ENCODE measurements at places on chromosomes 6 and 20.
A peak's percentile ranks its signal among the peaks of the same experiment; 100 is the strongest.

GRCh38 chr20:62760471-62760855 lies 35.8 kb upstream of the MRGBP start:
- no peak for DNase-seq

GRCh38 chr20:20136313-20136712 lies 84.0 kb downstream of the CFAP61 start:
- no peak for DNase-seq

DNA sequence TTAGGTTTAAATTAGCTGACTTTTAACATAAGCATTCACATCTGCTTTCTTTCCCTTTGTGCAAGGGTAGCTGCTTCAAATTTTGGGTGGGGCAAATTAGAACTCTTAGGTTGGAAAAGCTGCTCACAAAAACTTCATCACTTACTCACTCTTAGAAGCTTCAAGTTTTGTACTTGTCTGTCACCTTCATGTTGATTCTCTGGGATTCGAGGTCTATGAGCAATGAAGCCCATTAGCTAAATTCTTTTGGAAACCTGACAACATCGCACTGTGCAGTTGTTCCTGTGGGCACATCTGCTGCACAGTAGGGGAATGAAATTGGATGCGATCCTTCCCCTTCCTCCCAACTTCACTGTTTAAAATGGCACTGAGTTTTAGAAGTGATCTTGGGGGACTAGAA lies 156.1 kb downstream of the UBE3D start:
- no peak for DNase-seq

- DNase-seq, result no peak
Observed at GRCh38 chr6:130152908-130153510, 69.7 kb downstream of the SAMD3 start.

DNA sequence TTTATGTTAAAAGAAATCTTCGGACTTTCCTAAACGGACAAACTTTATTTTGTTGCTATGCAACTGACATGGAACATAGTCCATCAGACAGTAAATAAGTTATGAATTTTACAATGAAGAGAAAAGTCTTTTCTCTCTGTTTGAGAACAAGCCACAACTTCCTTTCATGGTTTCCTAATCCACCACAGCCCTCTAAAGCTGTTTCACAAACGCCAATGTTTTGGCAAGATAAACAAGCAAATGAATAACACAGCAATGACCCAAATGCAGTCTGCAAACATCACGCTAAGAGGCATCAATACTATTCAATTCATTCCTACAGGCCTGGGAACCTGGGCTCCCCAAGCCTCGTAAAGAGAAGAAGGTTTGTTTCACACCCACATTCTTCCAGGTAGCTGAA lies 60.4 kb downstream of the HAO1 start:
- DNase-seq, result no peak

DNA sequence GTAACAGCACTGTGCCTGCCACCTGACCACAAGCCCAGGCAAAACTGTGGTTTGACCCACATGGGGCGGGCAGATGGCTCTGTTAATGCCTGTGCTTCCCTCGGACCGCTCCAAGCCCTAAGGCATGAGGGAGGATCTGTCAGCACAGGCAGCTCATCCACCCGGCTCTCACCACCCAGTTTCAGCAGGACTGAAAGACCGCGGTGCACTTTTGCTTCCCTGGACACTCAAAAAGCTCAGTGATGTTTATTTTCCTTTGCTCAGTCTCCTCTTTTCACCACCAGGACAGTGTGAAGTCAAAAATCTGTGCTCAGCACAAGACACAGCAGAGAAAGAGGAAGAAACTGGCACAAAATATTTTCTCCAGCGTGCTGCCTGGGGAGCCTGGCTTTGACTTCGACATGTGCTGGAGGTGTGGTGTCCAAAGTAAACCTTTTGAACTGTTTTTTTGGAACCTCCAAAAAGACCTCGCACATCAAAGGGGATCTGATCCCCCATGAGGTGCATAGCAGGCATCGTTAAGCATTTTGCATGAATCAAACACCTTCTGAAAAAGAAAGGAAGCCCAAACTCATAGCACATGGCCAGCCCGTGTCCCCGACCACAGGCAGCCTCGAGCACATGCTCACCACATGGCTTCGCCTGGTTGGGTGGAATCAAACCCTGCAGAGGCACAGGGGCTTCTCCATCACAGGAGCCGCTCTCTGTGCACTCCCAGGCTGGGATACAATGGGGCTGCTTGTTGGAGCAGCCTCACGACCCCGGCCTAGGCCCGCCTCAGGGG lies 441.7 kb upstream of the JARID2 start:
- DNase-seq, result no peak

- DNase-seq, result peak; percentile 72
Observed at GRCh38 chr6:137705160-137706082, 161.6 kb upstream of the TNFAIP3 start.

DNA sequence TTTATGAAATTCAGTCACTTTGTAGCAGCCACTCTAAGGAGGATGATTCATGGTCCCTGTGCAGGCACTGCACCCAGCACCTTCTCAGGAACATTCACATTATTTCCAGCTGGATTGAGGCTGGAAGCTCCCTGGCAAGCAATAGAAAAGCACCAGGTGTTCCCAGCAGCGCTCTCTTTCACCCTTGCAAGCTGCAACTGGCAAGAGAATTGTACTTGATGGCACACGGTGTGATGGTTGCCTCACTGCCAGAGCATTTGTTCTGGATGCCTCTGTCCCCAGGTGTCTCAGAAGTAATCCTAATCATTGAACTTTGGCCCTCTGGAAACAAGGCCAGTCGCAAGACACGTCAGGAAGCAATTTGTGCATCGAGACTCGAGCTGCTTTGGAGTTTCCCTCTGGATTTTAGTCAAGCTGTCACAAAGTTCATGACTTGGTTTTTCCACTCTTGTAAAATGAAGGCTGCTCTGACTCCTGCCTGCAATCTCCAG lies 24.9 kb upstream of the PHACTR2 start:
- DNase-seq, result no peak

DNA sequence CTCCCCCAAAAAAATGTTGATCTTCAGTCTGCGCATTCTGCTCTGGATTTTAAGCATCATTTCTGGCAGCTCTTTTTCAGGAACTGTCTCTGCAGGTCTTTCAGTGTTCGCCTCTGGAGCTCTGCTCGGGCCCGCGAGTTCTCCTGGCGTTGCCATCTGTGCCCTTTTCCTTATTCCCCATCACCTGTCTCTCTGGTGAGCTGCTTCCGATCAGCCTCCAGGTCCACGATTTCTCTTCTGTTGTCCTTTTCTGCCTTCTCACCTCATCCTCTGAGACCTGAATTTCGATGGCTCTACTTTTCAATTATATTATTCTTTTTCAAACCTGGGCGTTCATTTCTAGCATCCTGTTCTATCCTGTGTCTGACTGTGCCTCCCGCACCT lies 590 bp upstream of the MAP1LC3A start:
- DNase-seq, result no peak

GRCh38 chr6:162681447-162681846 lies 46.1 kb downstream of the PRKN start:
- DNase-seq, result no peak

- peak; percentile 19 for DNase-seq
Observed at GRCh38 chr20:59573837-59574236, 30.5 kb upstream of the PHACTR3 start.

- DNase-seq, result no peak
Observed at GRCh38 chr6:55943329-55943728, 67.9 kb upstream of the BMP5 start.

DNA sequence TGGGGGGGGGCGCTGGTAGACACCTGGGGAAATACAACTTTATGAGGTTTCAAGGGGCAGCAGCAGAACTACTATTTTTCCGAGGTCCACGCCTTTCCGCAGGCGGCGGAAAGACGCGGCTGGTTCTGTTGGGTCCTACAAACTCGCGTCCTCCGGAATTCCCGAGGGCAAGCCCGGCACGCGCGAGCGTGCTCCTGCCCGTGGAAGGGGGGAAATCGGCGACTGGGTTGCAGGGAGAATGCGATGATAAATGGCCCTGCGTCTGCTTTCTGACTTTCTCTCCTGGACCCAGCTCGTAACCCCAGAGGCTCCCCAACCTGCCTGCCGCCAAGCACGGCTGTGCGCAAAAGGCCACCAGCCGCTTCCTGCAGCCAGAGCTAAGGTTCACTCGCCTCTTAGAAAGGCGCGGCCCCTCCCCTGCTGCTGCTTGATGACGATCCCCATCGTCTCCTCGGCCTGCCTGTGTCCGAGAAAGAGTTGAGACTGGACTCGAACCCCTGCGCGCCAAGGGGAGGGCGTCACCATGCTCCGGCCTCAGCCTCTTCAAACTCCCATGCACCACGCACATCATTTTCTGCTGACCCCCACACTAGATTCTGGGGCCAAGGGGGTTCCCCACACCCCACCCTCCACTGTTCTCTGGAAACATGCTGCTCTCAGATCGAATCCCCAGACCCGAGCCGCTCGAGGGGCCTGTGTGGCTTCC lies 6.7 kb downstream of the FOXA2 start:
- DNase-seq, result no peak

All from tibial artery (tissue), 4 donors.